KBM-7 (cell line): ENCODE measurements at places on chromosomes 7 and 10.
A peak's percentile ranks its signal among the peaks of the same experiment; 100 is the strongest.

- DNase-seq: no peak
These were observed 561.9 kb upstream of the KCND2 start for GRCh38 chr7:119711104-119711503.

- DNase-seq: no peak
These were observed 149.2 kb downstream of the CACNA2D1 start for GRCh38 chr7:82294382-82294784.

DNA sequence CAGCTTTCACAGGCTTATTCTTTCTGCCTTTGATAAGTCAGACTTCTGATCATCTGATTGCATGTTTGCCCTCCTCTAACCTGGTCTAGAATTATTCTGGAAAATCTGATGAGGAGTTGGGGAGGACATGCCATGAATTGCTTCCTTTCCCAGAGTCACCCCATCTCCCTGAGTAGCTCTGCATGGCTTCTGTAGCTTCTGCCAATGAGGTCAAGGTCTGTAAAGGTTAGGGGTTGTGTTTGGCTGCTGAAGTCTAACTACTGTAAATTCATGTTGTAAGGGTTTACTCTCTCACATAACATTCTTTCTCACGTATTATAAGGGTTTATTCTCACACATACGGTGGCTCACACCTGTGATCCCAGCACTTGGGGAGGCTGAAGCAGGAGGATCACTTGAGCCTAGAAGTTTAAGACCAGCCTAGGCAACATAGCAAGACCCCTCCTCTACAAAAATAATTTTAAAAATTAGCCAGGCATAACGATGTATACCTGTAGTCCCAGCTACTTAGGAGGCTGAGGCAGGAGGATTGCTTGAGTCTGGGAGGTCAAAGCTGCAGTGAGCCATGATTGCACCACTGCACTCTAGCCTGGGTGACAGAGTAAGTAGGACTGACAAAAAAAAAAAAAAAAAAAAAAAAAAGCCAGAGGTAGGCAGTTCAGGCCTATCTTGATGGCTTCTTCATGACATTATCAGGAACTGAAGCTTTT, 10.7 kb downstream of the GSTO2 start:
- DNase-seq: no peak

GRCh38 chr7:106914018-106914607, 49.0 kb downstream of the PIK3CG start:
- DNase-seq: no peak

- no peak for DNase-seq
These were observed at the start of gene GRID2IP for GRCh38 chr7:6551016-6551511. TSS of gene GRID2IP (minus strand) at chr7:6551461. CDS start at chr7:6551436, 25 bp downstream.

GRCh38 chr7:143512488-143513340, 35.0 kb downstream of the TAS2R41 start:
- DNase-seq: no peak

- peak; percentile 63 for DNase-seq
These were observed 98.9 kb downstream of the NEURL1 start for GRCh38 chr10:103592186-103593021.

DNA sequence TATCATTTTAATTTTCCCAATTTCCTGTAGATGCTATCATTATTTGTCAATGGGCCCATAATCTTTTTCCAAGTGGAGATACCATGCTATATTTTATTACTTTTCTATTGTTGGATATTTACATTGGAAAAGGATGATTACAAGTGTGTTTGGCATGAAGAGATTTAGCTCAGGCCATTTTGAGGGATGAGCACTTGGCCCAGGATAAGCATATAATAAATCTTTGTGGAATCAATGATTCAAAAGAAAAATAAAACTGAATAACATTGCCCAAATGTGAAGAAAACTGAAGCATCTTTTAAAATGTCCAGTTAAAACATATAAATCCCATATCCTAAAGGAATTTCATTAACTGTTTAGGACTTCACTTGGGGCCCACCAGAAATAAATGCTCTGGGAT, 260.9 kb upstream of the BMPER start:
- no peak for DNase-seq

DNA sequence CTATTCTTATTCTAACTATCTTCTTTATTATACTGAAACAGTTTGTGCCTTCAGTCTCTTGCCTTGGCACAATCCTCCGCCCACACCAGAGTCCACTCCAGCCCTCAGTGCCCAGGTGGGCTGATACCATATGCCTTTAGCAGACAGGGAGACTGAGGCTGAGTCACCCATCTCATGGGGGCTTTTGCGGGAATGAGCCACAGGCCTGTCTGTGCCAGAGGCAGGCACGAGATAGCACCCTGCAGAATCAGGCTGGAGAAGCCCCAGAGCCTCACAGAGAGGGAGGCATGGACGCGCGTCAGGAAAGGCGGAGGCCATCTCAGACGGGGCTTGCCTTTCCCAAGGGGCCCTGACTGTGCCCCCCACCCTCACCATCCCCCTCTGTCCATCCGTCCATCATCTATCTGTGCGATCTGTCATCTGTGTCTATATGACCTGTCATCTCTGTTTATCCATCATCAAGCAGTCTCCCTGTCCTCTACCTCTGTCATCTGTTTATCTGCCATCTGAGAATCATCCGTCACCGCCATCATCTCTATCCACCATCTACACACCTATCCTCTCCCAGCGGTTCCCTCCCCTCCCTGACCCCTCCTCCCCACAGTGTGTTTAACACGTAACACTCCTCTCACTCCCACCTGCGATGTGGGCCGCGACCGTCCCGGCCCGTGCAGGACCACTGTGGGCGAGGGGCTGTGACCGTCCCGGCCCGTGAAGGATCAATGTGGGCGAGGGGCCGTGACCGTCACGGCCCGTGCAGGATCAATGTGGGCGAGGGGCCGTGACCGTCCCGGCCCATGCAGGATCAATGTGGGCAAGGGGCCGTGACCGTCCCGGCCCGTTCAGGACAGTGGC, 7.3 kb upstream of the ADAP1 start:
- no peak for DNase-seq

GRCh38 chr7:16963044-16963443, 81.3 kb upstream of the AGR3 start:
- no peak for DNase-seq

DNA sequence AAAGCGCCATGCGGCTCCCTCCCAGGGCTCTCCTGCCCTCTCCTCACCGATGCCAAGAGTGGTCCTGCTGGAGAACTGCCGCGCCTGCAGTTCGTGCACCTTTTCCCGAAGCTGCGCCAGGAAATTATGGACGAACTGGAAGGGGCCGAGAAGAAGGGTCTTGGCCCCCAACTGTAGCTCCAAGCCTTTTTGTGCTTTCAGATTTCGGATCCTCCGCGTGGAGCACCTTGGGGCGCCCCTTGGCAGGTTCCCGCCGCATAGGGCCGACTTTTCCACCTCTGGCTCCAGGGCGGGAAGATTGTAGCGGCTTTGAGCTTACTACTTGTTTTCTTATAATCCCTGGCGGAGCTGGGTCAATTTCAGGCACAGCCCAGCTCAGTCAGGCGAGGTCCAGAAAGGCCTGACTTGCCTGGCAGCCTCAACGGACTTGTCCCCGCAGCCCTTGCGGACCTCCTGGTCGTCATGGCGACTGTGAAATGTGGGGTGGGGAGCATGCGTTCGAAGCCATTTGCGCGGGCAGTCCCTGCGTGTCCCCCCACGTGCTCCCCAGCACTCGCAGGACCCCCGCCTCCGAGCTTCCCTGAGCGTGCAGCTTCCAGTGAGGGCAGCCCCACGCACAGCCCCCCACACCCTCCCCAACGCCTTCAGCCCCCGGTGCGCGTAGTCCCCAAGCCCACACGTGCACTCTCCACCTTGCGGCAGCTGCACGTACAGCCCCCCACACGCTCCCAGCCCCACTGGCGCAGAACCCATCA, 129.9 kb downstream of the KBTBD2 start:
- no peak for DNase-seq

GRCh38 chr7:11858622-11859302, 26.8 kb upstream of the THSD7A start:
- DNase-seq: no peak

- DNase-seq: no peak
These were observed 180.4 kb downstream of the RNF133 start for GRCh38 chr7:122518488-122518887.

- peak; percentile 35 for DNase-seq
These were observed 137.4 kb downstream of the TNS3 start for GRCh38 chr7:47444376-47445098.

DNA sequence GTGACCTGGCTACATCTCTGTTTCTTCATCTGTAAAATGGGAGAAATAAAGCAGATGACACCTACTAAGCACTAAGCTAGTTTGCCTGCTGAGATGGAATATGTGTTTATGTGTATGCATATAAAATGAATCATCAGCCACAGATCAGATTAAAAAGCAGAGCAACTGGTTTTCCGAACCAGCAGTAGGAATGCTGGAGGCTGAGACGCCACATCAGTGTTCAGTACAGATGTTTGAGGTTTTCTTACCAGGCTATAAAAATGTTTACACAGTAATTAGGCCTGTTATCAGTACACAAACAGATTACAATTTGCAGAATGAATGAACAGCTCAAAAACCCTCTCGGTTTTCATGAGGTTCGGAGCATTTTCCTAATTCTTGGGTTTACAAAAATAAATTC, 85.8 kb downstream of the CALN1 start:
- no peak for DNase-seq

- no peak for DNase-seq
These were observed 94.9 kb downstream of the CHST15 start for GRCh38 chr10:123998197-123999141.

GRCh38 chr10:105598207-105598606, 957.1 kb downstream of the SORCS3 start:
- DNase-seq: no peak

GRCh38 chr7:82816272-82816671, 346.4 kb downstream of the PCLO start:
- no peak for DNase-seq

DNA sequence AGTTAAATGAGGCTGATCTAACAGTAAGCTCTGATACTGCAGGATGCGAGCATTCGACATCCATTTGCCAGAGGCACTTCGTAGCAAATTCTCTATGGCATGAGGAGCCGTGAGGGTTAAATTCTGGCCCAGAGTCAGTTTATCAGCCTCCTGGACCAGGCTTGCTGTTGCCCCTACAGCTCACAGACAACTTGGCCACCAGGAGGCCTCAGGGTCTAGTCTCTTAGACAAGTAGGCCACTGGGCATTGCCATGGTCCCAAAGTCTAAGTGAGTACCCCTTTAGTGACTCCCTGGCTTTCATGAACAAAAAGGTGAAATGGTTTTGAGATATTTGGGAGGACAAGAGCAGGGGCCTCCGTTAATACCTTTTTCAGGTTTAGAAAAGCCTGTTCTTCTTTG, 178.0 kb upstream of the MBL2 start:
- no peak for DNase-seq

- DNase-seq: peak; percentile 24
These were observed 10.9 kb upstream of the GDF2 start for GRCh38 chr10:47311193-47311931.

DNA sequence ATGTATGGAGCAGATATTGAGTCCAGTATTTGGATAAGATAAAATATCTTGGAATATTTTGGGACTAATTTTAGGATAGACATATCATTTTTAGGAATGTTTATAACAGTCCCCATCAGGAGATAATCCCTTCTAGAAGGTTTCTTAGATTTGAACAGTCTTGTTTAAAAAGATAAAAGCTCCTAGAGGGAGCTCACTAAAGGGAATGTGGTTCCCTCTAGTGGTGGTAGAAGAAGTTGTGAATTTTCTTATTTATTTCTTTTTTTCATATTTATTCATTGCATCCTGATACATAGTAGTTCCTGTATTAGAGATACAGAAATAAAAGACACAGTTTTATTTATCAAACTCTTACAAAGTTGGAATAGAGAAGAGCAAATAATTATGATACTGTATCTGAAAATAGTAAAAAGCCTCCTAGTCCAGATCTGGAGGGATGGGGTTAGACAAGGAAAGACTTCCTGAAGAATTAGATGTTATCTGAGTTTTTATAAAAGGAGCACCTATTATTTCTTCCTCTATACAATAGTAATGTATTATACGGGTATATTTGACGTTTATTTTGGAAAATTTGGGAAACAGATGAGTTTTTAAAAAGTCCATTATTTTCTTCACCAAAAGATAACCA, 24.5 kb upstream of the KLF14 start:
- peak; percentile 65 for DNase-seq

GRCh38 chr10:59375990-59376389, 13.6 kb upstream of the FAM13C start:
- no peak for DNase-seq

- no peak for DNase-seq
These were observed 51.2 kb downstream of the RAPGEF5 start for GRCh38 chr7:22305706-22306105.

DNA sequence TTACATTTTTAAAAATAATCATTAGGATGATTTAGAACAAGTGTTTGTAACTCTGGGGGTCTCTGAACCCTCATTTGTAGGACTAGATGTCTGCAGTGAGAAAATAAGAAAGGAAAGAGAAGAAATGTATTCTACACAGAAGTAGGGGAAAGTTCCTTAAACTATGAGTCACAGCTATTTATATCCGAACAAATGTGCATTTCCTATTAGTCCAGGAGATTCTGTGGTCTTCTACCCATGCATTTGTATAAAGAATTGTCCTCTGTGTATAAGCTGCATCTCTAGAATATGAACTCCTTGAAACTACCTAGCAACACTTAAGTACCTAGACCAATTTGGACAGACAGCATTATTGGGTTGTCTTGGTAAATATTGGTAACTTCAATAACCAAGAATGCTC, 15.9 kb upstream of the CD36 start:
- DNase-seq: peak; percentile 23

DNA sequence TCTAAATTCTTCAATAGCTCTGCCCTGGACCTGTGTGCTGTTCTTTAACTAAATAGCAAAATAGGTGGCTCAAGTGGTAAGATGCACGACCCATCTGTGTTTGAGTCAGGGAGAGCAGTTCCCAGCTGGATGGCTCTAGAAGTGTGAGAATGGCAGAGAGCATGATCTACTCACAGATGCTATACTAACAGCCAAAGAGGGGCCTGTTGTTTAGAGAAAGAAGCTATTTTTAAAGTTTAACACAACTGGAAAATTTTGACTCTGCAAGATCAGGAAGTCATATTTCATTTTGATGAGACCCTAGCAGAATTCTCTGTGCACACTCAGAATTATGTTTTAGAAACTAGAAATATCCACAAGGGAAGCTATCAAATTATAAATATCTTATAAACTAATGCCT, 87.4 kb upstream of the PIP4K2A start:
- no peak for DNase-seq

- DNase-seq: no peak
These were observed 250.9 kb upstream of the SORCS1 start for GRCh38 chr10:107415446-107415845.

DNA sequence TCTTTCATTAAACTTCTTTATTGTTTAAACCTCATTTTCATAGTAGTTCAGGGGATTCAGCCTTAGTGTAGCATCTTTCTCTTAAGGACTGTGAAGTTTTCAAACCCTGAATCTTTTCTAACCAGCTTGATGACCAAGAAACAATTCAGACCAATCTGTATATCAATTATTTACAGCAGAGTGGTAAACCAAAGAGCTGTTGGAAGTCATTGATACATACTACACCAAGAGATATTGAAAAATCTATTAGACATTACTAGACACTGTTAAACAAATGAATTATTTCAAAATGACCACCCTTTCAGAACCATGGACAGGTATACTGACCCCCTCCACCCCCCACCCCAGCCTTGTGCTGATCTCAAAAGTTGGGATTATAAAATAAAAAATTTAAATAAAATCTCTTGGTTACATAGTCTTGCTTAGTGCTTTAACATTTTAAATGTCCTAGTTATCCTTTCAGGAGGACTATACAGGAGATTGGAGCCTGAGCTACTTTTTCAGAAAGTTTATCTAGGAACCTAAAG, 143.9 kb upstream of the LSM8 start:
- no peak for DNase-seq

- no peak for DNase-seq
These were observed 873.3 kb upstream of the AUTS2 start for GRCh38 chr7:68724965-68725364.
